ENCODE measurements at places on chromosomes 5 and 9.

DNA sequence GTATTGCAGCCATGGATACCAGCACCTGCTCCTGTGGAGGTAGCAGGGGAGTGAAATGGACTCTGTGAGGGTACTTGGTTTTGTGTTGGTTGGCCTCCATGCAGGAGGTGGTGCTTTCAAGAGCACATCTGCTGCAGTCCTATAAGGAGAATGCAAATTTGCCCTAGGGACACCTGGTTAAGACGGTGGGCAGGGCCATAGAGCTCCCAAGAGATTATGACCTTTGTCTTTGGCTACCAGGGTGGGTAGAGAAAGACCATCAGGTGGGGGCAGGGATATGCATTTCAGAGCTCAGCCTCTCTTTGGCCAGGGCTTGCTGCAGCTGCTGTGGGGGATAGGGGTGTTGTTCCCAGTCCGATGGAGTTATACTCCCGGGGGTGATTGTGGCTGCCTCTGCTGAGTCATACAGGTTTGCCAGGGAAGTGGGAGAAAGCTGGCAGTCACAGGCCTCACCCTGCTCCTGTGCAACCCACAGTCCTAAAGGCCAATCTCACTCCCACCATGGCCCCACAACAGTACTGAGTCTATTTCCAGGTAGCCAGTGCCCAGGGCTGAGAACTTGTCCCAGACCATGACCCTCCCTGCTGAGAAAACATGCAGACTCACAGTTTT, 14.0 kb upstream of the PDLIM4 start:
- DNase-seq: no peak

DNA sequence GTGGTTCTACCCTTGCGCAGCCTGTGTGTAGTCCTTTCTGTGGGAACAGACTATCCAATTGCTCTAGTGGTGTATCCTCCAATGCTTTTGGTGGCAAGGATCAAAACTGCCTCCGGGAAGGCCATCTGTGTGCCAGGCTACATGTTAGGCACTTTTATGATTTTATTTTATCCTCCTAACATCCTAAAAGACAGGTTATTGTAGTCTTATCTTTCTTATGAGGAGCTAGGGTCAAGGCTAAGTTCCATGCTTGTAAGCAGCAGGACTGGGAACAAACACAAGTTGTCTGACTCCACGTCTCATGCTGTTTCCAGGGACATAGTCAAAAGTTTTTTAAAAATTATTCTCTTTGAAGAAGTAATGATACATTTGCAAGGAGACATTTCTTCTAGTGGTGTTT, 278.7 kb upstream of the ADAMTSL1 start:
- DNase-seq: no peak

DNA sequence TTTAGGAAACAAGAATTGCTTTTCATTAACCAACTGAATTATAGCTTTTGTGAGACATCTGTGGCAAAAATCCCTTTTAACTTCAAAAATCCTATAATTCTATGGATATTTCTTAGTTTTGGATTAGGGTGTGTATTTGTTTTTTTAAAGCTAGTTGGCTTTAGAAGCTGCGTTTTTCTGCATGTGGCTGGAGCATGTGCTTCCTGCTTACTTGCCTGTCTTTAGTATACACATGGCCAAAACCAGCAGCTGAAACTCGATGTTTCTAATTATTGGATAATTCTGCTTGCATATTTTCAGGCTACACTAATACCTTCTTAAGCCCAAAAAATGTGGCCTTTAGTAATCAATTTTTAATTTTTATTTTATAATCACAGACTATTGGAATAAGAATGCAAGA, 8.9 kb downstream of the RECK start:
- DNase-seq: no peak

DNA sequence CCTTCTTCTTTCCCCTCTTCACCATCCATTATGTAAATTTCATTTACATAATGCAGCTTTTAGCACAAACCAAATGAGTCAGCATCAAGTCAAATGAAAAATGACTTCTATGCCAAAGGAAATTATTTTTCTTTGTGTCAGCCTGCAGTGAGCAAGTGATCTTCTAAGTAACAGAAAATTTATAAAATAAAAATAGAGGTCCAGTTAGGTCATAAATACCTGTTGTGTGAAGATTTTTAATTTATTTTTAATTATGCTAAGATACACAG, 16.7 kb upstream of the THG1L start:
- no peak for DNase-seq

- no peak for DNase-seq
These were observed 32.1 kb upstream of the ZNF354B start for GRCh38 chr5:178827636-178828035.

Data from T1000 (cell line).